ENCODE measurements at places on chromosomes 7 and 10. TPM values are rescaled to one million over a fixed set of nuclear protein-coding genes. Genes with fewer than 3 reads are reported as not detected.

The SFRP5 gene
- total RNA-seq: not detected

The STYXL1 gene
- total RNA-seq: 16.5 TPM

The THSD7A gene
- total RNA-seq: 0.07 TPM

The EN2 gene
- not detected for total RNA-seq

The SPDYE16 gene
- not detected for total RNA-seq

The MMD2 gene
- not detected for total RNA-seq

The GNGT1 gene
- not detected for total RNA-seq

The CACNB2 gene
- not detected for total RNA-seq

The VGF gene
- not detected for total RNA-seq

The BEND7 gene
- total RNA-seq: 0.76 TPM

The SNCG gene
- total RNA-seq: not detected

The COL13A1 gene
- total RNA-seq: not detected

The STAG3 gene
- 4.8 TPM for total RNA-seq

The MLXIPL gene
- total RNA-seq: not detected

The VPS37D gene
- total RNA-seq: 0.76 TPM

The SPDYE11 gene
- total RNA-seq: not detected

The ASZ1 gene
- total RNA-seq: not detected

The TMEM236 gene
- total RNA-seq: not detected

The LBX1 gene
- not detected for total RNA-seq

The KLHDC10 gene
- 18.8 TPM for total RNA-seq

The SPDYE6 gene
- total RNA-seq: not detected

The LAMB4 gene
- not detected for total RNA-seq

The CAMK2B gene
- 0.31 TPM for total RNA-seq

The CNTNAP2 gene
- total RNA-seq: 0.37 TPM

The MAGI2 gene
- not detected for total RNA-seq

The ITGA8 gene
- not detected for total RNA-seq

The PTPN20 gene
- 0.82 TPM for total RNA-seq

The PDZD8 gene
- 18.4 TPM for total RNA-seq

The NUTM2E gene
- 0.44 TPM for total RNA-seq

The LRRC61 gene
- total RNA-seq: 6.9 TPM

The VSTM4 gene
- not detected for total RNA-seq

The PRF1 gene
- 16.5 TPM for total RNA-seq

The ARHGEF35 gene
- 2.2 TPM for total RNA-seq

The GIMAP1 gene
- 14.1 TPM for total RNA-seq

The CPA2 gene
- not detected for total RNA-seq

The AGR3 gene
- total RNA-seq: not detected

The MRLN gene
- total RNA-seq: not detected
